Smooth muscle cell of trachea (primary cell): ENCODE measurements at places on chromosomes 5 and 9. TPM values are rescaled to one million over a fixed set of nuclear protein-coding genes. Genes with fewer than 3 reads are reported as not detected.

The PLCXD3 gene
- total RNA-seq, result under 0.01 and 0.58 TPM in 2 replicates

The NDUFA8 gene
- 29.3 and 40.9 TPM in 2 replicates for total RNA-seq

The SLC45A2 gene
- total RNA-seq, result under 0.01 TPM in 1 of 2 replicates, not detected in the other

The PCDHB5 gene
- total RNA-seq, result 0.29 and 1.3 TPM in 2 replicates

The KIF4B gene
- total RNA-seq, result 0.15 and 0.17 TPM in 2 replicates

The LCN12 gene
- total RNA-seq, result not detected in 2 replicates

The PDCD1LG2 gene
- 5.3 and 6.3 TPM in 2 replicates for total RNA-seq

The NANS gene
- total RNA-seq, result 63.3 and 112 TPM in 2 replicates

The SLC12A7 gene
- 12.5 and 21.0 TPM in 2 replicates for total RNA-seq

The ZNF883 gene
- 3.9 and 7.9 TPM in 2 replicates for total RNA-seq

The INSL6 gene
- total RNA-seq, result not detected in 2 replicates

The SCGB3A2 gene
- not detected in 2 replicates for total RNA-seq

The SHISAL2B gene
- total RNA-seq, result not detected in 2 replicates
